ENCODE measurements at places on chromosomes 12 and 14.

- DNase-seq, result no peak
Observed at GRCh38 chr14:24368562-24369252, 723 bp downstream of the NFATC4 start.

- no peak for DNase-seq
Observed at GRCh38 chr14:23062002-23062401, 4.7 kb upstream of the CDH24 start.

DNA sequence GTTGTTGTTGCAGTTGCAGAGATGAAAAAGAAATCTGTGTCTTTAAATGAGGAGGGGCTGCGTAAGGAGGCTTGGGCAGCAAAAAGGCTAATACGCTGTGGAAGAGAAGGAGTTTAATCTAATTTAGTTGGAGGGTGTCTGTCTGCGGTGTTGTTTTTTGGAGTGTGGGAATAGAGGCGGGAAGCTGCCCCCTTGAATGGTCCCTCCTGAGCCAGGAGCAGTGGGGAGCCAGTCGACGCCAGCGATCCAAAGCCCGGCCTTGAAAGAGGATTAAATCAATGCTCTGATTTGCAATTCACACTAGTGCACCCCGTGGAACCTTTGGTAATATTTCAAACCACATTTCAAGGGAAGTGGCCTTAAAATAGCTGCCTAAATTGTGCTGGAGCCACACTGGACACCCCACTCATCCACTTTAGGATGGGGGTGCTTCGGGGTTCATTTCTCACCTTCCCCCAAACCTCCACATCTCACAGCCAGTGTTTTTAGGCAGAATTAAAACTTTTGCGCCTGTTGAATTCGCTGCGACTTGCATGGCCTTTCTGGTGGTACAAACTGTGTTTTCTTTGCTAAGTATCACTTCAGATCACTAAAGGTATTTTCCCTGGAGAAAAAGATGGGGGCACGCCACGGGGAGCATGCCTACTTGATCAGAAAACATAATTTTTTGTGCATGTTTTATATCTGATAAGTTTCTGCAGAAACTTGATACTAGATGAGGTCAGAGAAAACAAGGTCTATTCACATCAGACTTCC, 4.1 kb upstream of the FZD10 start:
- no peak for DNase-seq

DNA sequence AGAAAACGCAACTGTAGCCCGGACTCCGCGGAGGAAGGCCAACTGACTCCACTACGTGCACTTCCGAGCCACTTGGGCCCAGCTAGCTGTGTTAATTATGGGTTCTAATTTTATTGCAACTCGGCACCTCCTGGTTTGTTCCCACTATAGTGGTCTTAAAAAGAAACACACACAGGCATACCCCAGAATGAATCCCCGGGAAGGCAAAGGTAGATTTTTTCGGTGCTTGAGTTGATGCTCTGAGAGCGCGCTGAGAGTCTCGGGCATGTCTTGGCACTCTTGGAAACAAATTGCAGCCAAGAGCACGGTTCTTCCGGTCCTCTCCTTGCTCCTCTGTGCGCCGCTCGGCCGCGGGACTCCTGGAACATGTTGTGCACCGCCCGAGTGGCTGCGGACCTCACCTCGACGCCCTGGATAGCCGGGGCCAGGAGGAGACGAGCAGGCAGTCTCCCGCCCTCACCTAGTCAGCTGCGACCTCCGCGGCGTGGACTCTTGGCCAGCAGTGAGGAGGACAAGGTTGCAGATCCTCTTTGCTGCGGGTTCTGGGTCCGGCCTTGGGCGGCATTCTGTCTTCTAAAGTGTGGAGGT, 6.8 kb upstream of the PAX9 start:
- DNase-seq, result no peak

DNA sequence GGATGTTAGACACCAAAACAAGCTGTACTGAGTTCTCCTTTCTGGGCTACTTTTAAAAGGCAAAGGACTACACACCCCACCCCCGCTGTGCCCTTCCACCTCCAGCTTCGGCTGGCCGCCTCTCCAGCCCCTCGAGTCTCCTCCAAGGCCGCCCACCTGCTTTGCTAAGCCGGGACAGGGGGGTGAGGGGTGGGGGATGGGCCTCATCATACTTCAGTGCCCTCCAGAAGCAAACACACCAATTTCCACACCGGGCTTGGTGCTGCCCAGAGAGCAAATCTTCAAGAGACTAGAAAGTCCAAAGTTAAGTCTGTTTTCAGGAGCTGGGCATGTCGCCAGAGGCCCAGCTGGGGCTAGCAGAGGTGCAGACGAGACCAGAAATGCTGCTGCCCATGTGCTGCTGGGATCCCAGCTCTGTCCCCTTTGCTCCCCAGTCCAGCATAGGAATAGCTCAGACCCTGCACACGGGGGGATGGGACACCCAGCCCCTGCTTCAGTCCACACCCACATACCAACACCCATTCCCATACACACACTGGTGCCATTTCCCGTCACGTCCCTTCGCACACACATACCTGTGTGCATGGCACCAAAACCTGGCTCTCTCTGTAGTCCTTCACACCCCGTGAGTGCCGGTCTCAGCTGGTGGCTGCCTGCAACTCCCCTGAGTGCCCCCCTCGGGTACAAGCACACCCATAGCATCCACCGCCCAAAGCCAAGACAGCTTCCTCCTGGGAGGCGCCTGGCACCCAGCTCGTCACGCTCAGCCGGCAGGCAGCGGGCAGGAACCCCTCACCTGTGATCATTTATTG, 1.0 kb downstream of the SLC6A12 start:
- no peak for DNase-seq

DNA sequence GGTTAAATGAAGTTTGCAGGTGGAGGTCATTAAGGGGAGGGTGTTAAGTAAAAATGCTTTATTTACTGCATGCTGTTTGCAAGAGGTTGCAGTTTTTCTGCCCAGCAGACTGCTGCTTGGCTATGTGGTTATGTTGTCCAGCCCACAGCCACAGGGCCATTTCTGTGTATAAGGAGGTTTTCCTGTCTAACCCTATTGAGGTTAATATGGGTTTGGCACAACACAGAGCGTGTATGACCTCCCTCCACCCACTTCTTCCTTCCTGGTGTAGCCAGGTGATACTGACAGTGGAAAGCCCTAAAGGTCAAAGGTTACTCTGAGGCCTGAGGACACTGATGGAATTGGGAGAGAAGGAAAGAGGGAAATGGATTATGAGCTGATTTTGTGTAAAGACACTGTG, 253.7 kb upstream of the PWP1 start:
- DNase-seq, result no peak

GRCh38 chr12:56670836-56671235, 17.2 kb downstream of the PTGES3 start:
- DNase-seq, result no peak

- DNase-seq, result no peak
Observed at GRCh38 chr12:3154006-3154405, 76.8 kb downstream of the TSPAN9 start.

DNA sequence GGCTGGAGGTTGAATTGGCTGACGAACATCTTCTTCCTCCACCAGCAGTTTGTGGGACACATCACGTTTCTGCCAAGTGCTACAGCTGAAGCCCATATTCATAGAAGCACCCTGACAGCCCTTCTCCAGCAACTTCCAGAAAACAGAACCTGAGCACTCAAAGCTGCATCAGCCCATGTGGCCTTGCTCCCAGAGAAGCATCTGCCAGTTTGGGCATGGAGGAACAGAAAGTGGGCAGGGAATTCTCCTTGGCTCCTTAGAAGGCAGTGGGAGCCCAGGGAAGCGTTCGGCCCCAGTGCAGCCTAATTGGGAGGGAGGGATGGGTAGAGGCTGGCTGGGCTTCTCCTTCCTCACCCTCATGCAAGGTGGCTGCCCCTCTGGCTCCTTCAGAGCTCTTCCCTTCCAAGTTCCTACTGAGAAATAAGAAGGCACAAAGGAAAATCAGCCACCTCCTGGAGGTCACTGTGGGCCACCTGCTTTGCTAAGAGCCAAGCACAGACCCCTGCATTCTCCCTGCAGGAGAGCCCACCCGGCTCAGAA, 4.1 kb upstream of the NGB start:
- no peak for DNase-seq

DNA sequence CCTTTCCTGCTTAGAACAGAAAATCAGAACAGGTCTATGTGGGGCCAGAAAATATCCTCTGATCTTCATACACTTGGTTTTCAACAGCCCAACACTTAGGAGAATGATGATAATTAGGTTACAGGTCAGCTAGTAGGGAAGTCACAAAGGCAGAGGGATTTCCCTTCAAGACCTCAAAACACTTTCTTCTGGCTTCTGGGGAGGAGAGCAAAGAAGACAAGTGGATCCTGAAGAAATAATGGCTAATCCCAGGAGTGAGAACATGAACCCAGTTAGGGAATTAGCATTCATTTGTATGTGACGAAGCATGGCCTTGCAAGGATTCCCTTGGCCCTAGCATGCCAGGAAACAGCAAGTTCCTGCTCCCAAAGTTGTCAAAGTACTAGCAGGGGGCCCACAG, 223.3 kb downstream of the BCAT1 start:
- DNase-seq, result no peak

DNA sequence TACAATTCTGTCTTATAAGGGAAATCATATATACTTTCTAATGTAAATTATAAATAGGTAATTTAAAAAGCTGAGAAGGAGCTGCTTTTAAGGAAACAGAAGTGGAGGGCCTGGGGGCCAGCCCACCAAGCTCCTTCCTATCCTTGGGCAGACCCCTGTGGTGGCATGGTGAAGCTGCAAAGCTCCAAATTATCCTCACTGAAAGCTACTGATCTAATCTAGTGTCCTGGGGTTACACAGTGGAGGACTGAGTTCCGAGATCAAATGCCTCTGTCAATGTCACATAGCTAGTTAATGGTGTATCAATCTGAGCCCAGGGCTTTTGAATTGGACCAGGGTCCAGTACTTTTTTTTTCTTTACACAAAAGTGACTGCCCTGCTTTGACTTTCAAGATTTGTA, 355.4 kb downstream of the CEP128 start:
- DNase-seq, result no peak

DNA sequence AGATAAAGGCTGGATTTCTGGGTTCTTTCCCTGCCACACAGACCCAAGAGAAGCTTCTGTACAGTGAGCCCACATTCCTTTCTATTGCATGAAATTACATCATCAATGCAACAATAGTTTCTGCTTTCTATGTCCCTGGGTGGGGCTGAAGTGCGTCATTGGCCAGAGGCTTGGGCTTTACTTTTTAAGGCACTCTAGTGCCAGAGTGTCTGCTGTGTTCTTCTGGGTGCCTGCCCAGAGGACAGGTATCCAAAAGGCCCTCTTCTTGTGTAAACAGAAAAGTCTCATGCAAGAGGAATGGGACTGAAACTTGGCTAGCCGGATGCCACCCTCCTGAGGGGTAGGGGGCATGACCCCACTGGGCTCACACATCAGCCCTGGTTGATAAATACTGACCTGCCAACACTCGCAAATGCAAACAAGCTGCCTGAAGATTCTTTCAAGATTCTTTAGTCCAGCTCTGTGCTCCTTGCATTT, 5.9 kb downstream of the KRT86 start:
- no peak for DNase-seq

GRCh38 chr12:71556875-71557274, 106.8 kb downstream of the ZFC3H1 start:
- DNase-seq, result no peak

- DNase-seq, result no peak
Observed at GRCh38 chr12:109719123-109720022, 5.7 kb downstream of the FAM222A start.

GRCh38 chr12:129776977-129777667, 126.7 kb downstream of the TMEM132D start:
- no peak for DNase-seq

GRCh38 chr14:55951341-55952206, 166.6 kb upstream of the PELI2 start:
- no peak for DNase-seq

- DNase-seq, result no peak
Observed at GRCh38 chr12:122082621-122083356, 4.2 kb downstream of the MLXIP start.

DNA sequence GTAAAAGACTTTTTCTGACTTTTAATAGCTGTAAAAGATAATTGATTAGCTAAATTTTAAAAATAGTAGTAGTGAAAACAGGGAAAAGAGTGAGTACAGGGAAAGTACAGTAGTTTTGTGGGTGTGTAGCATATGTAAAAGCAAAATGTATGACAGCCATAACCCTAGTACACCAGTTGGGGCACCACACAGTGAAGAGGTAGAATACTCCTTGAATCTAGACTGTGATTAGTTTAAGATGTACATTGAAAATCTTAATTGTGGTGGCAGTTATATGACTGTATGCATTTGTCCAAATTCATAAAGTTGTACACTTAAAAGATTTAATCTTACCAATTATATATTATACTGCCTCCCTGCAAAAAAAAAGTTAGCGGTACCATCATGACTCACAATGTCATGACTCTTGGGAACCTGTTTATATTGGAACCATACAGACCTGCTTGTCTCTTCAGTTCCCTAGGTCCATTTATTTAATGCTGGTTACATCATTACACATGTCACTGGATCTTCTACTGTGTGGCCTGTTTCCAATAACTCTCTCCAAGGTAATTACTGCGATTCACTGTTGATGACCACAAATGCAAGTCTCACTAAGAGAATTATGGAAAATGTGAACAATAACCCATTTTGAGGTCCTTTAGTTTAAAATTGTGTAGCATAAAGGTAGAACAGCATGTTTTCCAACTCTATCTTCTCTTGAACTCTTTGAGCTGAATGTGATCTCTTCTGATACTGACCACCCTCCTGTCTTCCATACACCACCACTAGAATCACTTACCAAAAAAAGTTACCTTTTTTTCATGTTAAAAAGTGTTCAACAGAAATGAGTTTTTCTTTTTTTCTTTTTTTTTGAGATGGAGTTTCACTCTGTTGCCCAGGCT, 264.2 kb upstream of the AMIGO2 start:
- no peak for DNase-seq

DNA sequence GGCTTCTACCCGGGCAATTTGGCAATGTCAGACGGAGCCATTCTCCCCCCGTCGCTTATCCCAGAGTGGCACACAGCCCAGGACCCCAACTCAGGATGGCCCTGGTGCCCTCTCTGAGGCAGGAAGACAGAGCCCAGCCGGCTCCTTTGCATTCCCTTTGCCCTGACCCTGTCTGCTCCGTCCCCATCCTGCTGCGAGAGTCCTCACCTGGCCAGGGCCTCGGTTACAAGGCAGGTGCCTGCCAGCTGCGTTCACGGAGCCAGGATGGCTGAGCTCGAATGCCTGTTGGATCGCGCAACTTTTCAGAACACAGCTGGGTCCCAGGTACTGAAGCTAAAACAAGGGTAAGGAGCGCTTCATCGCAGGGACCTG, 18.6 kb downstream of the LRTM2 start:
- no peak for DNase-seq

- DNase-seq, result no peak
Observed at GRCh38 chr12:99455350-99456035, 192.1 kb upstream of the GARIN6 start.

GRCh38 chr14:54343272-54344121, 53.3 kb upstream of the CDKN3 start:
- no peak for DNase-seq

Data from stimulated activated CD4-positive, alpha-beta T cell treated with anti-CD3 and anti-CD28 coated beads, TNF-alpha, amount 100 ng/mL, for 1 hour (primary cell).